ENCODE measurements at places on chromosomes 4 and X.

DNA sequence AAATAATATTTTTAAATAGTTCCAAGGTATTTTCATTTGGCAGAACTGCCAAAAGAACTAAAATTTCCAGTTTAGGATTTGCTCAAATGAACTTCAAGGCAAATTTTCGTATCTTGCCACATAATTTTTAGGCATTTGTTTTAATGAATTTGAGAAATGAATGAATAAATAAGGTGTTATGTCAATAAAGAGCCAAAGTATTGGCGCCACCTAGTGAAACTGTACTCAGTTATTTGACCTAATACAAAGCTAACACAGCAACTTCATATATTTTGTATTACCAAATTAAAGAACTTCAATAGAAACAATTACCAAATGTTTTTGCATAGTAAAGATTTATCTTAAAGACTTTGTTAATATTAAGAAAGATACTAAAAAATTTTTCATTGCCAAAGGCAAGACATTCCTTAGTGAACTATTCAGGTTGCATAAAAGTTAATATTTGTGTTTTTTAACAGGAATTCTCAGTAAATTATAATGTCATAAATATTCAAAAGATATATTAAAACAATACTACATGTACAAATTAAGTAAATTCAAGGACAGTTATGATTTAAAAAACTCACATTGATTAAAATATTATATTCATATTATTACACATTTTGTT is 50.3 kb downstream of the STPG2 start:
- no peak for DNase-seq

GRCh38 chr4:24126776-24127175 is 236.9 kb upstream of the PPARGC1A start:
- no peak for DNase-seq

DNA sequence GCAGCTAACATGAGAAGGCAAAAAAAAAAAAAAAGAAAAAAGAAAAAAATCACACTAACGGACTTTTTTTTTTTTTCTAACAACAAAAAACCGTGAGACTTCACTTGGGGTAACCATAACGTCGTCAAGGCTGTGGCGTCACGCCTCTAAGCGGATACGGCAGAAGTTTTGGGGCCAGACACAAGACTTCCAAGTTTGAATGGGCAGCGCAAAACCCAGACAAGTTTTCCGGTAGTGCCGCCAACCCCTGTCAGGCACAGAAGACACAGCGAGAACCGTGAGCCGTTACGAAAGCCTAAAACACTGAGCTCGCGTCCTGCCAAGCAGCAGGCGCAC is 556 bp upstream of the SMARCA5 start:
- no peak for DNase-seq

GRCh38 chr4:2954358-2955185 is 8.6 kb downstream of the NOP14 start:
- peak; percentile 84 for DNase-seq

- no peak for DNase-seq
Measured at GRCh38 chr4:163280703-163281519, 51.5 kb downstream of the NPY1R start.

DNA sequence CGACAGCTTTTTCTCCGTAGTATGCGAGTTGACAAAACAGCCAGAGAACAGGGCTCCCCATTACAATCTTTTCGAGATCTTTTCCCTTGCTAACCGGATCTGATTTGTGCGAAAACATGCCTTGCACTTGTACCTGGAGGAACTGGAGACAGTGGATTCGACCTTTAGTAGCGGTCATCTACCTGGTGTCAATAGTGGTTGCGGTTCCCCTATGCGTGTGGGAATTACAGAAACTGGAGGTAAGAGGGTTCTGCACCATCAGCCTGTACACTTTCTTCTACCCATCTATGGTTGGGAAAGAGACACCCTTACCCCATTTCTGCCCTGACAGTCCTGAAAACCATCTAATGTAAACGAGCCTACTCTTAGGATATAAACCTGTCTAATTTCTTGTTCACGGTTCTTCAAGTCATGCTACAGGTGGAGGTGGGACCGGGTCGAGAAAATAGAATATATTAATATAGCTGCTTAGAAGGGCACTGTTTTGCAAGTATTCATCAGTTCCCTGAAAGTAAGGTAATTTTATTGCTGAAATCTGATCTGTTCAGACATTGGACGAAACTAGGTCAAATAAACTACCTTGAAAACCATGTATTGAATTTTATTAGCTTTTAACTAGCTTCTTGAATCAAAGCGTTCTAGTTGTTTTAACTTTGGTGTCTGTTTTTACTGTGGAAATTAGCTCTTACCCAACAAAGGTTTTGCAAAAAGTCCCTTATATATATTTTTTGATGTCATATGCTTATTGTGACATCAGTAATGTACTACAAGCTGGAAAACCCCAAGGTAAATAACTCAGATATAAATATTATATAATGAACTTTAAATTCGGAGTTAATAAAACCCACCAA is 869 bp downstream of the TMEM184C start:
- DNase-seq: no peak

DNA sequence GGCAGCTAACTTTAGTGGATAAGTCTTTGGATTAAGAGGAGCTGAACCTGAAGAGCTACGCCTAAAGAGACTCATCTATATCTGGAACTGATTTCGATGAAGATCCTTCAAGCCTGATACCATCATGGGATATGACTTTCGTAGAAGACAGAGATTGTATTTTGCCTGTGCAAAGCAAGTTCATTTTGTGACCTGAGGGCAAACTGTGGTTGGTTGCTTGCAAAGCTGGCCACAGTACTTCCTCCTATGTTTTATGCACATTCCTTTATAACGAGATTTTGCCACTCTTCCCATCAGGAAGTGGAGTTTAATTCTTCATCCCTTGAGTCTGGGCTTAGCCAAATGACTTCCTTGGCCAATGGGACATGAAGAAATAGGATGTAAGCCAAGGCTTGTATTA is 519.3 kb upstream of the NR3C2 start:
- no peak for DNase-seq

- DNase-seq: no peak
Measured at GRCh38 chrX:87518504-87518903, 902 bp downstream of the KLHL4 start.

GRCh38 chr4:6143603-6144181 is 56.7 kb downstream of the JAKMIP1 start:
- DNase-seq: no peak

GRCh38 chrX:118551426-118551825 is 55.8 kb downstream of the DOCK11 start:
- DNase-seq: no peak

DNA sequence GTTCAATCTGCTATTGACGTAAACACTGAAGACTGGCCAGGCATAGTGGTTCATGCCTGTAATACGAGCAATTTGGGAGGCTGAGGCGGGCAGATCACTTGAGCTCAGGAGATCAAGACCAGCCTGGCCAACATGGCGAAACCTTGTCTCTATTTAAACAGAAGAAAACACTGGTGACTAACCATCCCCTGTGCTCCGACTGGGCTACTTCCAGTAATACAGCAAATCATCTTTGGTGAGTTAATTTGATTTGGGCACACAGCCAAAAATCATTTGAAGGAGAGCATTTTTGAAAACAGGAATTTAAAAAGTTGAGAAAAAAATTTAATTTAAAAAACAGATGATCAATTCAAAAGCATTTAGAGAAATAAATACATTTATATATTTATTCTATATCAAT is 52.0 kb downstream of the SEC24D start:
- no peak for DNase-seq

- no peak for DNase-seq
Measured at GRCh38 chrX:44042751-44043150, 69.6 kb upstream of the NDP start.

GRCh38 chr4:151953312-151953711 is 192.5 kb upstream of the GATB start:
- DNase-seq: no peak

GRCh38 chr4:43763029-43763610 is 685.5 kb downstream of the KCTD8 start:
- no peak for DNase-seq
